LoVo (cell line): ENCODE measurements at places on chromosomes 16 and 17.

DNA sequence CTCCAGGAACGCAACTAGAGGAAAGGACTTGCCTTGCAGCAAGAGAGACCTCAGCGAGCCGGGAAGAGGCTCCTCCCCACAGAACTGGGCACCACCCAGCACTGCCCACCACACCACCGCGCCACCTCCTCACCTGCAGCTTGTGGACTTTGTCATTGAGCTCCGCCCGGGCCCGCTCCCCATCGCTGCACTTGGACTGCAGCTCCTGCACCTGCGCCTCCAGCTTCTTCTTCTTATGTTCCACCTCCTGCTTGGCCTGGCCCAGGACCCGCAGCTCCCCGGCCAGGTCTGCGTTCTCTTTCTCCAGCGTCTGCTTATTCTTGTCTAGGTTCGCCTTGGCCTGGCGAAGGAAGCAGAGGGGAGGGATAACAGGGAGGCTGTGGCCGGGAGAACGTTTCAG is 76.7 kb downstream of the NDE1 start:
- DNase-seq, result no peak

DNA sequence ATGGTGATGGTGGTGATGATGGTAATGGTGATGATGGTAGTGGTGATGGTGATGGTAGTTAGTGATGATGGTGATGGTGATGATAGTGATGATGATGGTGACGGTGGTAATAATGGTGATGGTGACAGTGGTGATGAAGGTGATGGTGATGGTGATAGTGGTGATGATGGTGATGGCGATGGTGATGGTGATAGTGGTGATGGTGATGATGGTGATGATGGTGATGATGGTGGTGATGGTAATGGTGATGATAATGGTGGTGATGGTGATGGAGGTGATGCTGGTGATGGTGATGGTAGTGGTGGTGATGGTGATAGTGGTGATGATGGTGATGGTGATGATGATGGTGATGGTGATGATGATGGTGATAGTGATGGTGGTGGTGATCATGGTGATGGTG is 148.7 kb upstream of the TNRC6C start:
- no peak for DNase-seq

- no peak for DNase-seq
Observed at GRCh38 chr17:48499248-48499647, 31.6 kb downstream of the HOXB1 start.

DNA sequence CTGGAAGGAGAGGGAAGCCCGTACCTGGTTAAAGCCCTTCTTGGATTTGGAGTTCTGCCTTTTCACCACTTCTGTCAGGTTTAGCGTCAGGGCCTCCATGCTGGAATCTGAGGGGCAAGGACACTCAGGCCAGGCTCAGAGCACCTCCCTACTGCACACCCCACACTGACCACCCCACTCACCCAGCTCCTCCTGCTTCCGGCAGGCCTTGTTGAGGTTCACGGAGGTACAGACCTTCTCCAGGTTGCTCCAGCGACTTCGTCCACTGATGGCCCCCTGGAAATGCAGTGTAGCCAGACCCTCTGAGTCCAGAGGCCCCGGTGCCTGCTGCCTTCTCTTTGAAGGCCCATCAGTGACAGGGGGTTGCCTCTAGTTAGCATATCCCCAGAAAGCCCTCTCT is 14.1 kb upstream of the PIK3R6 start:
- DNase-seq, result no peak

- DNase-seq, result no peak
Observed at GRCh38 chr16:66387817-66388332, 21.4 kb downstream of the CDH5 start.

DNA sequence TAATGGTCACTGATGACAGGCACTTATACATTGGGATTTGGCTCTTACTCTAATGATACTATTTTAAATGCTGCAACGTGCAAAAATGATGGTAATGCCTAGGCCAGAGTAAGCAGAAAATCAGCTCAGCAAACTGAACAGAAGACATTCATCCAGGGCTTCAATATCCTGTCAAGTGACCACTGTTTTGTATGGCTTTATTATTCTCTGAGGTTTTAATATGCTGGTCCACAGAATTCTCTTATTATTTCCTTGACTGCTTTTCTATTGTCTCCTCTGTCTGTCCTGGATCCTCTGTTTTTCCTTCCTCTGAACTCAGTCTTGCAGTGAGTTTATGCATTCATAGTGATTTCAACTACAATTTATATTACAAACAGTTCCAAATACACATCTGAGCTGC is 90.8 kb upstream of the PMFBP1 start:
- no peak for DNase-seq

DNA sequence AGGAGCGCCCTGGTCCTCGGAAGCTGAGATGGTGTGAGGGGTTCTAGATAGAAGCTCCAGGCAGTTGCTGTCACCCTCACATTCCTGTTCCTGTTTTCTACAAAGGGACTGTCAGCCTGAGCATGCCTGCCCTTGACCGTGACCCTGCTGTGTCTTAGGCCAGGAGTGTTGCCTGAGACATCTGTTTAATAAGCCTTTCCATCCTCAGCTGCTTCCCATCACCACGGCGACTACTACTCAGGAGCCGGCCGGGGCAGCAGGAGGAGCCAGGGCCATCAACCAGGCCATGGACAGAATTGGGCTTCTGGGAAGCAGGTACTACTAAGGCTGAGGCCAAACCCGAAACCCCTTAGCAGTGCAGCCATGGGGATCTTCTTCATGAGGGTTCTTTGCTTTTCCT is 151.4 kb downstream of the KATNIP start:
- no peak for DNase-seq

DNA sequence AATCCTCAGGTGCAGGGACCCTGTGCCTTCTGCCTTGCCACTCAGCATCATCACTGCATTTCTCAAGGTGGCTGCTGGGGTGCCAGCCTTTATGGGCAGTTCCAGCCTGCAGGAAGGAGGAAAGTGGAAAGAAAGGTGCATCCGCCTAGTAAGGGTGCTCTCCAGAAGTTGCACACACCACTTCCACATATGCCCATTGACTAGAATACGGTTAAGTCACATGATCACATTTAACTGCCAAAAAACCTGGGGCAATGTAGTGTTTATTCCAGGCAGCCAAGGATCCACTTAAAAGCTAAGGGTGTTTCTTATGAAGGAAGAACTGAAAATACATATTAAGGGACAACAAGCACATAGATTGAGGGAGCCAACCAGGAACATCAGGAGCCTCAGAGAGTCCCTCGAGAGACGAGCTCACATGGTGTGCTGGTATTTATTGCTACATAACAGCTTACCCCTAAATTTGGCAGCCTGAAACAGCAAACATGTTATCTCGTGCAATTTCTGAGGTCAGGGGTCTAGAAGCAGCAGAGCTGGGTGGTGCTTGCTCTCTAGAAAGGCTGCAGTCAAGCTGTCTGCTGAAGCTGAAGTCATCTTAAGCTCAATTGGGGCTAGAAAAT is 52.0 kb upstream of the MMP2 start:
- no peak for DNase-seq

DNA sequence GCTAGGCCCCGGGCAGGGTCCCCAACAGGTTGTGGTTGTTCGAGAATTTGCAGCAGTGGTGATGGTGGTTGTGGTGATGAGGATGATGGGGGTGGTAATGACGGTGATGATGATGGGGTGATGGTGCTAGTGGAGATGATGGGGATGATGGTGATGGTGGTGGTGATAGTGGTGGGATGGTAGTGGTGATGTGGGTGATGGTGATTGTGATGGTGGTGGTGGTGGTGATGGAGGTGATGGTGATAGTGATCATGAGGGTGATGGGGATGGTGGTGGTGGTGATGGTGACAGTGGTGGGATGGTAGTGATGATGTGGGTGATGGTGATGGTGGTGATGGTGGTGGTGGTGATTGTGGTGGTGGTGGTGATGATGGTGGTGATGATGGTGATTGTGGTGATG is 343.3 kb downstream of the SEC14L1 start:
- no peak for DNase-seq

DNA sequence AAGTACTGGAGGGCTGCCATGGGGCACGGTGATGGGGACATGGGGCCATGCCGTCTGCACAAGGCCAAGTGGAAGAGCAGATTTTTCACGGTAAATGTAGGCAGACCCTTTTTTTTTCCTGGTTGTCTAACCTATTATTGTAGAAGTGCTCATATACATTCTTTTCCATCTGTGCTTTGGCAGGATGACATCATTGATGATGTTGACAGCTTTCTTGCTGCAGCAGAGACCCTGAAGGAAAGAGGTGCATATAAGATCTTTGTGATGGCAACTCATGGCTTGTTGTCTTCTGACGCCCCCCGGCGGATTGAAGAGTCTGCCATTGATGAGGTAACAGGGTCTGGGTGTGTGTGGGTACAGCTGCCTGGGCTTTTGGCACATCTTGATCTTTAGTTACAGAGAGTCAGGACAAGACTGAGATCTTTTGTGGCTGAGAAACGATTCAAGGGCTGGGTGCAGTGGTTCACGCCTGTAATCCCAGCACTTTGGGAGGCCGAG is 23.3 kb upstream of the SLC5A10 start:
- no peak for DNase-seq

GRCh38 chr17:77959926-77960521 is 1.5 kb downstream of the TNRC6C start:
- DNase-seq, result no peak

DNA sequence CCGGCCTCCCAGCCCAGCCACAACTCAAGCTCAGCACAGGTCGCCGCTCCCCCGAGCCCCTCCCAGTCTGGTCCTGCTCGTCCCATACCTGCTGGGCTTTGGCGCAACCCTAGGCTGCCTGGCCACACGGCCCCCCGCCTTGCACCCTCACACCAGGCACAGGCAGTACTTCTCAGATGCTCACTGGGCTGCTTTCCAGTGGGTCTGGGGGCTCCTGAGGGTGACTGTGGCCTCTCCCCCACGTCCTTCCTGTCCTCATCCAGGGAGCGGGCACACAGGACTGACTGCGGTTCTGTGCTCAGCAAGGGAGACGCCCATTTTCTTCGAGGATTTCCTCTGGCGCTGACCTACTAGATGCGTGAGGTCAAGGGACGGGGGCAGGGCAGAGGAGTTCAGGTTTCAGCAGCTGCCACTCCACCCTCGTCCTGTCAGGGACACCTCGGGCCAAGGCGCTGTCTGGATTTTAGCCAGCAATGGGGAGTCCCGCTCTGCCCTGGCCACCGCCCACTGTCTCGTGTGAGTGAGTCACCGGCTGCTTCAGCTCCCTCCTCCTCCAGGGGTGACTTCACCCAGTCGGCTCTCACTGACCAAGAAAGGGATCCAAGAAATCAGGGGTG is 115.8 kb downstream of the NPIPB11 start:
- peak; percentile 94 for DNase-seq
